ENCODE measurements at places on chromosomes 1 and 21. TPM values are rescaled to one million over a fixed set of nuclear protein-coding genes. Genes with fewer than 3 reads are reported as not detected.

Gene LCE2B
- total RNA-seq, result not detected

Gene PYHIN1
- not detected for total RNA-seq

Gene HSD17B7
- 19.4 TPM for total RNA-seq

Gene RHCE
- 1.3 TPM for total RNA-seq

Gene PRAMEF18
- not detected for total RNA-seq

Gene CELA3A
- total RNA-seq, result not detected

Gene HPCA
- total RNA-seq, result not detected

Gene PTPRF
- 59.9 TPM for total RNA-seq

Gene DNAJC28
- total RNA-seq, result 0.99 TPM

Gene KRTAP10-9
- total RNA-seq, result not detected

Gene MYBPH
- total RNA-seq, result not detected

Gene TTLL7
- total RNA-seq, result 0.40 TPM

Gene SERTAD4
- total RNA-seq, result 0.22 TPM

DNA sequence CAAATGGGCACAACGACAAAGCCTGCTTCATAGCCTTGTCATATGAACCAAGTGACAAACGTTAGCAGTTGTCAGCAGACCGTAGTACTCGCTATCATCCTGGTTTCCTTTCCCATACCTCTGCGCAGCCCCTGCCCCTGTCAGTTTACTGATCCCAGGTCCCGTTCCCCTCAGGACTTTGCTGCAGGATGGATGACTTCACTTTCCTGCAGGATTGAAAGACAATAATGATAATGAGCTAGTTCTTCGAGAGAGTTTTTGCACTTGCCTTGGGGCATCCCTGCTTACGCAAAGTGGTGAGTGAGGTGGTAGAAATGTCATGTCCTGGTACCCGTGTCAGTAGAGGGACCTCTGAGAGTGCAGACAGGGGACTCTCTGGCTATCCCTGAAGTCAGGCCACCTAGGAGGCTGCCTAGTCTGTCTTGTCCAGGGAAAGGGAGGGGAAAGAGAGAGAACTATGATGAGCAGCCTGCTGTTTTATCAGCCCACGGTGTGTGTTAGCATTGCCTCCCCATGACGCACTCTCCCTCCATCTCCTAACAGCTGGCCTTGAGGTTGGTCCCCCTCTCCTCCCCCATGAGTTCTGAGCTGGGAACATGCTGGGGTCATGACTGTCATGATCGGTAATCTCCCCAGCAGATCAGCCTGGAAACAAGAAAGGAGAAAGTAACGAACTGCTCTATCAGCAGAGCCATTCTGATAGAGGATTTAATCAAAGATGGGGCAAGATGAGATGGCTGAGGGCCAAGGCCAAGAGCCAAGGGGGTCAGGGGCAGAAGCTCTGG, 53.7 kb downstream of the ELK4 start:
- DNase-seq, result no peak

DNA sequence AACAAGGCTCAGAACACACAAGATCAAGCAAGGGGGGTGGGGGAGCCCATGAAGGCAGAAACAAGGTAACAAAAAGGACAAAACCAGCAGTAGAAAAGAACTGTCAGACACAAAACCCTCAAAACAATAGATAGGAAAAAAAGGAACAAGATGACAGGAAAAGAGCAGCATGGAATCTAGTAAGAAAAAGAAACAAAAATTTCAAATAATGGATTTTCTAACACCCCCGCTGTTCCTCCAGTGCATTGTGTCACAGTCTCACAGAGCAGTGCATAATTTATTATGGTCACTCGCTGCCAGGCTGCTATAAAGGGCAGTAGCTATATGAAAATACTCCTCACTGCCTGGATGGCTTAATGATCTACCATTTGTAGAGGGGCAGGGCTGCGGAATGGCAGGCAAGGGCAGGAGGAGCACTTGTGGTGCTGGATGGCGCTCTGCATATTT, 567.9 kb downstream of the DPYD start:
- DNase-seq, result no peak

DNA sequence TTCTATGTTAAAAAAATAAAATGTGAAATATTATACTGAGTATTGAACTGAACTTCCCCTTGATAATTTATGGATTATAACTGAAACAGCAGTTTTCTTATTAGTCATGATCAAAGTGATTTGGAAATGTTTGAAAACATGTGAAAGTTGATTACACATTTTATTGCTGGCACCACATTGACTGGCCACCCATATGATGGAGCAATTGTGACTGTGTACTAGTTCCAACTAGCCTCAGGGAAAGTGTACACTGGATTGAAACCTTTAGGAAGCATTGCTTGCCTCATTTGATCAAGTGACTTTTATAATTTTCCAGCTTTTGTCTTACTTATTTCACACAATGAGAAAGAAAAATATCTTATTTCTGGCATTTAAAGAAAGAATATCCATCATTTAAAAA, 128.0 kb upstream of the ADGRL2 start:
- no peak for DNase-seq

GRCh38 chr1:2228694-2229036, 546 bp downstream of the SKI start:
- DNase-seq, result no peak

- DNase-seq, result no peak
Observed at GRCh38 chr1:210731193-210731592, 402.5 kb downstream of the HHAT start.

DNA sequence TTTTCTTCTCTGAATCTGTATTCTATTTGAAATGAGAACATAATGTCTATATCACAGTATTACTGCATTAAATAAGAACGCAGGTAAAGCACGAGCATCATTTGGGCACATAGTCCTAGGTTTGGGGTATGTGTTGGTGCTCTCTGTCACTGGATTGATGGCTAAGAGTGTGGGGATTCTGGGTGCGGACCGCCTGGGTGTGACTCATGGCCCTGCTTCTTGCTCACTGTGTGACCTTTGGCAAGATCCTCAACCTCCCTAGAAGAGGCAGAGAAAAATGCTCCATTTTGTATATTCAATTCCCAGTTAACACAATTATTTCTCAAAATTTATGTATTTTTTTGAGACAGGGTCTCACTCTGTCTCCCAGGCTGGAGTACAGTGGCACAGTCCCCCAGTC, 99.7 kb downstream of the LAMC2 start:
- no peak for DNase-seq

GRCh38 chr1:10948463-10948775, 64.0 kb upstream of the TARDBP start:
- no peak for DNase-seq

DNA sequence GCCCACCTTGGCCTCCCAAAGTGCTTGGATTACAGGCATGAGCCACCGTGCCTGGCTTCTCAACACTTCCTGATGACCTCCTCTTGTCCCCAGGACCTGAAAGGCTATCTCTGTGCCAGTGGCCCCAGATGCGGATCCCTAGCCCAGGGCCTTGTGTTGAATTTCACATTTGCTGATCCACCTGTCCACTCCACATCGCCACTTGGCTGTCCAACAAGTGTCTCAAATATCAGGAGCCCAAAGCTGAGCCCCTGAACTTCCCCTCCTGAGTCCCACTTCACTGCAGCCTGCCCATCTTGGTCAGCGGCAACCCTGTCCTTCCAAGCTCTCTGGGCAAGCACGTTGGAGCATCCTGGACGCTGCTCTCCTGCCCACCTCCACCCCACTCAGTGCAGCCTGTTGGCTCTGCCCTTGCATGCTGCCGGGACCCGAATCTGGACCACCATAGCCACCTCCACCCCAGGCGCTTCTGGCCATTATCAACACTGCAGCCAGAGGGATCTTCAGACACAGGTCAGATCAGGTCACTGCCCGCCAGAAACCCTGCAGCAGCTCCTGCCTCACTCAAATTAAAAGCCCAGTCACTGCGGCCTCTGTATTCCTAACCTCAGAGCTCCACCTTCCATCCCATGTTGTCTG, 352.5 kb upstream of the VAMP3 start:
- DNase-seq, result no peak

GRCh38 chr1:174785510-174785909, 214.2 kb upstream of the CACYBP start:
- DNase-seq, result no peak

DNA sequence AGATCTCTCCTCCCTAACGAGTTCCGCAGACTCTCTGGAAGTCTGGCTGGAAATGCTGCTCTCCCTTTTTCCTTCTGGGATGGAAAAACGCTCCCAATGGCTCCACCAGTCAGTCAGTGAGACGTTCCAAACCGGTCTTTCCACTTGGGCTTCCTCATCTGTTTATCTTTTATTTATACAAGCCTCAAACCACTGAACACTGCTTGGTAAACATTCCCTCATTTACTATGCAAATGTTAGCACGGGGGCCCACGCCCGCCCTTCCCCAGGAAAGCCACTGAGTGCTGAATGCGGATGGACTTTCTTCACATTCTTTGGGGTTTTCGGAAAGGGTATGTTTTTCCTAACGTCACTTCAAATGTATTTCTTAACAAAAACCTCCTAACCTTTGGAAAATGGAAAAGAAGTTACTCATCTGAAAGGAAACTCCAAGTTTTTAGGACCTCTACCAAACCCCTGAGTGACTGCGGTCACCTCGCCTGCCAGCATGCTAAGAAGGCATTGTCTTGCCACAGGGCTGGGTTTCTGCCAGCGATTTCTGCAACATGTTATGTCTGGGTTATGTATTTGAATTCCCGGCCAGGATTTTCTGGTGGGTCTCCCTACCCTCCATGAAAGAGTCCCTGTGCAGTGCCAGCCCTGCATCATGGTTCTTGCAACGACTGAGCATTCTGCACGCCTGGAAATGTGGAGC, 14.0 kb upstream of the UMODL1 start:
- DNase-seq, result no peak

DNA sequence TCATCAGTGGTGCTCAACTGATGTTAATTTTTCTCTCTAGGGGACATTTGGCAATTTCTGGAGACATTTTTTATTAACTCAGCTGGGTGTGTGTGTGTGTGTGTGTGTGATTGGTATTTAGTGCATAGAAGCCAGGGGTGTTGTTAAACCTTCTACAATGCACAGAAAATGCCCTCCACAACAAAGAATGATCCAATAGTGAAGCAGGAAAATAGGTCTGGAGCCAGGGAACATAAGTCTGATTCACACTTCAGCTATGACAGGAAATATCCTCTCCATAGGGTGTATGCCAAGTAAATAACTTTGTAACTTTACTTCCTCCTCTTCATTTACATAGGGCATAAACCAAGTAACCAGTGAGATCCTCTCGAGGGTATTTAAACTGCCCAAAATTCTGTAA, 25.1 kb upstream of the TMEM61 start:
- peak; percentile 75 for DNase-seq

- peak; percentile 88 for DNase-seq
Observed at GRCh38 chr21:29195981-29196669, 65.7 kb downstream of the MAP3K7CL start.

DNA sequence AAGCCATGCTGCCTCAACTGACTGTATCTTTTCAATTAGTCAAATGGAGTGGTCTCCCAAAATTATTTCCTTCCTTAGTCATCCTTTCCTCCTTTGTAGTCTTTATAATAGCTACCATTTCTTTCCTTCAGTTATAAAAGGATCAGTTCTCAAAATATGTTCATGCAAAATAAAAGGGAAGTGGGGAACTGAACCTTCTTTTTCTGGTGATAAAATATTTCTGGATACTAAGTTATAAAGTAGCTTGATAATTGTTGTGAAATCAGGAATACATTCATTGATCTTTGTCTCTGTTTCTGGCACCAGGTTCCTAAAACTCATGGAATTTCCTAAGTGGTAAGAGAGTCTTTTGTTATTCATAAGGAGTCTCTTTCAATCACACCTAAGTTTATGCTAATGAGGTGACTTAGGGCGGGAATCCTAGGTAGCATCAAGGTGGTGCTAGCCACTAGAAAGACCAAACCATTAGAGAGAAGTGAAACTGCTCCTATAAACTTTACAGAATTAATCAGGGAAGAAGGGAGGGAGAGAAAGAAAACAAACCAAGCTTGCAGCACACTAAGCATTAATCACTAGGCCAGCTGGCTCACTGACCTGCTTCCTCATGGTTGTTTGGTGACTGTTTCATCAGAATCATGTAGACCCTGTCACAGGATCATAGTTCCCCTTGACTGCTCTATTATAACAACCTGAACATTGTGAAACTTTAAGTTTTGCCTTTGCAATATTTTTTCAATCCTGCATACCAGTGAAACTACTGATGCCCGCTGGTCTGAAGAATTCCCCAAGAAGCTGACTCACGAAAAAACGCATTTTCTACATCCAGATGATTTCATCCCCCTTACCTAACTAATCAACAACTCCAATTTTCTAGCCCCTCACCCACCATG, 161.6 kb upstream of the PTBP2 start:
- DNase-seq, result no peak

DNA sequence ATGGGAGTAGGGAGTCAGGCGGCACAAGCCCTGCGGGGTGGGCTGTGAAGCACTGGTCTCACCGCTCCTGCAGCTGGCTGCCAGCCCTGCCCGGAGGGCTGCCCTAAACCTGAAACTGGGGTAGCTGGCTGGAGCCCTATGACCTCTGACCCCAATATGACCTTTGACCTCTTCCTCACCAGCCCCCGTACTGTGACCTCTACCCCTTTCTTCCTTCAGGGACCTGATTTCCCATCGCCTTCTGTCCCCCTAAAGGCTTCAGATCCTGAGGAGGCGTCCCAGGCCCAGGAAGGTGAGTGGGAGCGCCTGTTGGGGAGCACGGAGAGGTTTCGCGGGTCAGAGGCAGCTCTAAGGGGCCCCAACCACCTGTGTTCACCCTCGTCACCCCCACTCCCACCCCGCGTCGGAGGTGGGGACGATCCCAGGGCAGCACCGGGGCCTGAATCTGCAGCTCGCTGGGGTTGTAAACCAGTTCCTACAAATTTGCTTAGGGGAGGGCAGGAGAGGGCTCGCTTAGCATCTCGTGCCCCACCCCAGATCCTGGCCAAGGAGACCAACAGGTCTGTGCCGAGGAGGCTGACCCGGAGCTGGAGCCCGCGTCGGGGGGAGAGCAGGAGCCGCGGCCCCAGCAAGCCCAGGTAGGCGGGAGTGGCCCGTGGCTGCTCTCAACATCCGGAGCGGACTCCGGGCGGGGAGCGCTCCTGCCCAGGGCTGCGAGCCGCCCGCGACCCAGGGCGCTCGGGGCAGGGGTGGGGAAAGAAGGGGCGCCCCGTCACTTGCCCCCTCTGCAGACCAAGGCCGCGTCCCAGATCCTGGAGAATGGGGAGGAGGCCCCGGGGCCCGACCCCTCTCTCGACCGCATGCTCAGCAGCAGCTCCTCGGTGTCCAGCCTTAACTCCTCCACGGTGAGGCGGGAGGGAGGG, 7.3 kb downstream of the SYTL1 start:
- DNase-seq, result peak; percentile 14

- no peak for DNase-seq
Observed at GRCh38 chr1:186429017-186429416, 31.9 kb downstream of the PDC start.

DNA sequence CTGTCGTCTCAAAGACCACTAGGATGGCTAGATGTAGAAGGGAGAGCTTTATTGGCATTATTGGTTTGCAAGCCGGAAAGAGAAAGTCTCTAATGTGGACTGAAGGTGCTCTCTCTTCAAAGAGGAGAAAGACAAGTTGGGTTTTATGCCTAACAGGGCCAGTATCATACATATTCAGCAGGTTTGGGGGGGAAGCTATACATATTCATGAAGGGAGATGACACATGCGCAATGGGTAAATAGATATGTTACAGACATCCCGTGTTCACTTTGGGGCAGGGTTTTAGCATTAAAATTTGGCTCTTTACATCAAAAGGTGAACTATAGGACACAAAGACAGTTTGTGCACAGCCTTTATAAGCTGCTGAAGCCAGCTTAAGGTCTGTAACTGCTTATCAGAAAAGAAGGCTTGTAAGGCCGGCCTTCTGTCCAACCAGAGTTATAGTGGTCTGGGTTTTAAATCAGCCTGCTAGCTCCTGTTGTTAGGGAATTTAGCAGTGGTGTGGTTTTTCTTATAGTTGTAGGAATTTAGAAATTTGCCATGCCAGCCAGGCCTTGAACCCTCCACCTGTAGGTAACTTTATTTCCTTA, 46.5 kb upstream of the LRRN2 start:
- DNase-seq, result no peak
